ENCODE measurements at places on chromosomes 5 and 9.

DNA sequence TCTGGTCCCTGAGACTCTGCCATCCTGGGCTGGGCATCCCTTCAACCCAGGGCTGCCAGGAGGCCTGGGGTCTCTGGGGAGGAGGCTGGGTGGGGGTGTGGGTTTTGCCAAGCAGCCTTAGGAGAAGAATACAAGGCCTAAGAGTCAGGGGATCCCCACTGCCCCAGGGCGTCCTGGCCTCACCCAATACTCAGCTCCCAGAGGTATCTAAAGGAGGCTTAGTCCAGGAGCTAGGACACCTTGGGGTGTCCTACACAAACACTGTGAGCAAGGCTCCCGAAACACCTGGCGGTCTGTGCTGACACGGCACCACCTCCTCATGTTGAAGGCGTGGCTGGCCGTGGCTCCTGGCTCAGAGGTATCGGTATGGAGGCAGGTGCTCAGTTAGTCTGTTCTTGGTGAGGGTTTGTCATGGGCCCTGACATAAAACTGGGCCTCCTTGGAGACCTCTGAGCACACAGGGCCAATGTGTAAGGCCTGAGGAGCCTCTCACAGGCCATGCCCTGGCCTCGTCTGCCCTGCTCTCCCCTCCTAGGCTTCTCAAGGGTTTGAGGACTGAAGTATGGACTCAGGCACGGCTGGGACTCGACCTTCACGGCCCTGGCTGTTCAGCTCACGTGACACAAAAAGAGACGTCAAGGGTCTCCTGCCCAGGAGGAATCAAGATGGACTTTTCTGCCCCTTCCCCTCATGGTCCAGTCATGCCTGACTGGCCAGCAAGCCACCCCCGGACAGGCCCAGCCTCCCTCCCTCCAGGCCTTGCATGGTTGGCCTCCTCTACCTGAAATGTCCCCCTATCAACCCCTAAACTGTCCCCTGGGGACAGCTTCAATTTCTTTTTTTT, 277.3 kb downstream of the FSTL4 start:
- DNase-seq, result no peak

DNA sequence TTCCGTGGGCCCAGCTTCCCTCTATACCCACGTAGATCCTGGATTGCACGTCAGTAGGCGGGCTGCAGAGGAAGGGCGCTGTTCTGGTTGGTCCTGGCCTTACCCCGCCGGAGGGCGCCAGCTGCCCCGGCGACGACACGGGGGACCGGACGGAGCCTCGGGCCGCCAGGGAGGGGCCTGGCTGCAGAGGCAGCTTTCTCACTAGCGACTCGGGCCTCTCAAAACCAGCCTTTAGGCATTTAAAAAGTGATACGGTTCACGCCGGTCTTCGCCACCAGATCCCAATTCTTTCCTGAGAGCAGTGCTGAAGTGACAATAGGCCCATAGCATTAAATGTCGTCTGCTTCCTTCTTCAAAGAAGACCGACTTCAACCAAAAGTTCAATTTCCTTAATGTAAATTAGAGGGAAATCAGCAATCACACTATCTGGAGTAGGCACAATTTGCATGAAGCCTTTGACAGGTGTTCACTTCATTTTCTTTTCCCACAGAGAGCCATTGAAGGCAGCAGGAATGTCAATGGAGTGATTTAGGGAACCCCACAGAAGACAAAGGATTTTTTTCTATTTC, 17.6 kb upstream of the UBE2D2 start:
- peak; percentile 79 for DNase-seq

DNA sequence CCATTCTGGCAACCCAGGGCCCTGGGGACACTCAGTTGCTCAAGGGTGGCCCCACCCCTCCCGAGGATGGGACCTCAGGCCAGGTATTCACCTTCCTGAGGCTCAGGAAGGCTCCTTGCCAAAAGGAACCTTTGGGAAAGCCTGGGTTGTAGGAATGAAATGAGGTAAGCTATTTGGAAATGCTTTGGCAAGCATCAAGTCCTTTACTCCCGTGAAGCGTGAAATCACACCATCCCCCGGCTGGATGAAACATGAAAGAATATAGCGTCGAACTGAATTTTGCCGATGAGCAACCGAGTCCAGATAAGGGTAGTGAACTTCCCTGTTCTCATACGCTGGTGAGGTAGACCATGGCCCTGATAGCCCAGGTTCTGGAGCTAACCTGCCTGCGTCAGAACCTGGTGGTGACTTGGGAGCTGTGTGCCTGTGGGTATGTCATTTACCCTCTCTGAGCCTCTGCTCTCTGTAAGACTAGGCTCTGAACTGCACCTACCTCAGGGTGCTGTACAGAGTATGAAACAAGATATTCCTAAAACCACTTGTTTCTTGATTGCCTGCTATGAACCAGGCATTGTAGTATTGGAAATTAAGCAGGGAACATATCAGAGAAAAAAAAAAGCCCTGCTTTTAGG, 105.3 kb upstream of the BOD1 start:
- no peak for DNase-seq

DNA sequence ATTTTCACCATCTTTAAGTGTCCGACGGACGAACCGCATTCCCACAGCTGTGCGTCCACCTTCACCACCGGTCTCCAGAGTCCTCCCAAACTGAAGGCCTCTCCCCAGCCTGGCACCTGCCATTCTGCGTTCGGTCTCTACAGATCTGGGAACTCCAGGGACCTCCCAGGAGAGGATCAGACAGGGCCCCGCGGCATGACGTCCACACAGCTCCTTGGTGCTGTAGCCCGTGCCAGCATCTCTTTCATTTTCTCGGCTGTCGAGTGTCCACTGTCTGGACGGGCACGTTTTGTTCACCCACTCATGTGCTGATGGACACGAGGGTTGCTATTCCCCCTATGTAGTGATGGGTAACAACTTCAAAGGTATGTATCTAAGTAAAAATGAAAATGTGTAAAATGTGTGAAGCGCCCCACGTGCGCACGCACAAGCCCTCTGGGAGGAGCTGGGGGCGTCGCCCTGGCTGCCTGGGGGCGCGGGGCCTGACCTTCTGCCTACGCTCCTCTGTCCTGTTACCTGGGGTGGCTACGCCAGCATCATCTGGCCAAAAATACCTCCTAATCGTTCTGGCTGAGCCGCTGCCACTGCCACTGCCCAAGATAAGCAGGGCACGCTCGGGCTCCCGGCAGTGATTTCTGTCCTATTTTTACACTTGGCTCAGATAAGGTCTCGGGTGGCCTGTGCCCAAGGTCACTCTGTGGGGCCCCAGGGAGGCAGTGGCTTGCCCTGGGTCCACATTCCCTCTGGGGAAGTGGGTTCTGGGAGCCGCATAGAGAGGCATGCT, 10.8 kb upstream of the SLC12A7 start:
- DNase-seq, result peak; percentile 82

GRCh38 chr9:18564018-18564880, 90.3 kb downstream of the ADAMTSL1 start:
- DNase-seq, result no peak

DNA sequence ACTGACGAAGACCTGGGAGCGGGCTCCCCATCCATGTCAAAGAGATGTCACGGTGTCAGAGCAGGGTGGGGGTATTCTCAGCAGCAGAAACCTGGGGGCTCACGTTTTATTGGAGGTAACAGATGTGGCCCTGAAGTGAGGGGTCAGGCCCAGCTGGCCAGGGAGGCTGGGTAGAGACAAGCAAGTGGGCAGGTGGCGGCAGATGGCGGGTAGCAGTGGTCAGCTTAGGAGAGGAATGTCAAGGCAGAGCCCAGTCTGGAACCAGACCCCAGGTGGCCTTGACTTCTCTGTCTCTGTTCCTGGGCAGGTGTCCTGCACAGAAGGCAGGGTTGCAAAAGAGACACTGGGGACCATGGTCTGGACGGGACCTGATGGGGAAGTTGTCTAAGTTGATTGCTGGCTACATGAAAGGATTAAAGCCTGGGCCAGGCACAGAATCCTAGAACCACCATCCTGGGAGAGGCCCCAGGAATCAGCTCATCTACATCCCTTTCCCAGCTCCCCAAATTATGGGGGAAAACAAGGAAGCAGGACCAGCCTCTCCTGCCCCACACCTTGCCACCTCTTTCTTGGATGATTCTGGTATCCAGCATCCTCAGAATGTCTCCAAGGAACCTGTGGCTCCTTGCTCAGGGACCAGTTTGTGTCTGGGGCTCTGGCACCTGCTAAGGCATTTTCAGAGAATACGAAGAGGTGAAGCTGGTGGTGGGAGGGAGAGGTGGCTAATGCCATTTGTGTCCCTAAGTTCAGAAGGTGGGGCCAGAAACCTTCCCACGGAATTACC, 72.5 kb downstream of the AMBP start:
- DNase-seq, result peak; percentile 7

DNA sequence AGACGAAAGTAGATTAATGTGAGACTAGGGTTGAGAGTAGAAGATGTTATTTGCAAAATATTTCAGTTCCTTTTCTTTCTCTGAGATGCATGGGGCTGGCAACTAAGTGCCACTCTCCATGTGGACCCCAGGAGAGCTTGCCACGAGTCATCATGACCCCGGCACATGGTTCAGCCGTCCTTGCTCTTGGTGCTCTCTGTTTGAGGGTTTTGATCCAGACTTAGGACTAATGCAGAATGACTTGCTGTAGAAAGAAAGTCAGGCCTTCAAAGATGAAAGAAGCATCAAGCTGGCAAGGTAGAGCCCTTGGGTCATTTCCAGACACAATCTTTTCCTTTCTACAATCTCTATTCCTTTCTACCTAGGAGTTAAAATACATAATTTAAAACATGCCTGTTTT, 84.7 kb downstream of the RASGRF2 start:
- DNase-seq, result no peak

DNA sequence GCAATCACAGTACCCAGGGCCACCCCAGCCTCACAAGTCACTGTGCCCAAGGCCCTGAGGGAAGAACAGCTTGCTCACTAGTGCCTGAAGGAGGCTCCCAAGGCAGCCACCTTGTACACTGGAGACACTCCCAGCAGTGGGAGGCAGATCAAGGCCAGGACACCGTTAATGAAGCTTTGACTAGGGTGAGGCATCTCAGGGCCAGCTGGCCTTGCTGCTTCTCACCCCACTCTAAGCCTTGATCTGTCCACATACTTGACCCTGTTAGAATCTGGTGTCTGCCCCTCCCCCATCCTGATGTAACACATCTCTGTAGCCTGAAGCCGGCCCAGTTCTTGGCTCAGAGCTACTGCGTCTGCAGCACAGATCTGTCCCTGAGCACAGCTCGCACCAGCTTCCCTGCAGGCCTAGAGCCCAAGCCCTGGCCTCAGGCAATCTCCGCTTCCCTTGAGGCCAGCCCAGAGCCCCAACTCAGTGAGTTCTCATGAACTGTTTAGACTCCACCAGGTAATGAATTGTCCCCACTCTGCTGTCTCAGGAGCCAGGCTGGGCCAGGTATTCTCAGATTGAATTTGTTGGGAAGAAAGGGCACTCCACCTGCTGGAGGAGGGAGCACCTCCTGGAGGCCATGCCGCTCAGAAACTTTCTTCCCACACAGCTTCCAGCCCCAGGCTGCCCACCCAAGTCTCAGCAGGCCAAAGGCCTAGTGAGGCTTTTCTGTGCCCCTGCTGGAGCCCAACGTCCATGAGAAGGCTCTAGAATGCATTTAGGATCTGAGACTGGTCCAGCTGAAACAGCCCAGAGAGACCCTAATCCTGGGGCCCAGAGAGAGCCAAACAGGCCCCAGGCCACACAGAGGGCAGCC, 13.4 kb upstream of the JADE2 start:
- DNase-seq, result peak; percentile 73

- no peak for DNase-seq
These were observed 60.6 kb downstream of the MROH2B start for GRCh38 chr5:41010572-41010971.

DNA sequence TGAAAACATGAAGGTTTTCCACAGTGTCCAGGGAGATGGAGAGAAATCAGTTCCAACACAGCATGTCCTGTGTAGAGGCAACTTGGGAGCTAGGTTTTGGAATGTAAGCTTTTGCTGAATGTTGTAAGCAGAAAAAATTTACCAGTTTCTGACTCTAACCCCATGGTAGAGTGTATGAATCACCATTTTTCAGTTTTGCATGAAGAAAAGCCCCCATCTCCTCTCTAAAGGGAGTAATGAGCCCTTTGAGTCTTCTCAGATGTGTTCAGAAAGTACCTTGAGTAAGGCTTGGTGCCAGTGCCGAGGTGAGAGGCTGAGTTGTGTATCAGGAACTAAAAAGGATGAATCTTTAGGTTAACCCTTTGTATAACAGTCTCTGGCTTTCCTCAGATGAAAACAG, 96.2 kb downstream of the ADRB2 start:
- DNase-seq, result no peak

DNA sequence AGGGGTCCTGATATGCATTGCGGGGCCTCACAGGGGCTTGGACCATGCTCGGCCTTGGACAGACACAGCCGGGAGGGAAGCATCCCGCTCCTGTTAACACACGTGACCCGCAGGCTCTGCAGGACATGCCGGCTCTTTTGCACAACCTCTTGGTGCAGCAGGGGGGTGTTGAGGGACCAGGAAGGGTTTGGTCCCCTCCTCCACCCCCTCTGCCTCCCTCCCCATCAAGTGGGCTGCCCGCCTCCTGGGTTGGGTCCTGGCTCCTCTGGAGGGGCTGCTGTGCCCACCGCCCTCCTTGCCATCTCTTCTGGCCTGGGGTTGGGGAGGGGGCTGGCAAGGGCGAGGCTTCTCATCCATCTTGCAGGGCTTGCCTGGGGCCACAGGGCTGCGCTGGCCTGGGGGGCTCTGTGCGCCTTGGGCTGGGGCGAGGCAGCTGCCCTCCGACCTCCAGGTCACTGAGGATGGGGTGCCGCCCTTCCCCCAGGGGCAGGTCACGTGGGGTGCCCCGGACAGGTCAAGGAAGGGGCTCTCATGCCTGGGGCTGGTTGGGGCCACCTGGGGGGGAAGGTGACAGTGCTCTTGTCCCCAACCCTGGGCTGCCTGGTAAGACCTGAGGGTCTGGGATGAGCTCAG, 16.8 kb upstream of the SLC9A3 start:
- DNase-seq, result peak; percentile 20

GRCh38 chr5:77569409-77569808, 69.1 kb downstream of the OTP start:
- no peak for DNase-seq

GRCh38 chr5:176178789-176179188, 59.4 kb upstream of the SIMC1 start:
- DNase-seq, result no peak

GRCh38 chr5:139140591-139141071, 57.5 kb downstream of the SIL1 start:
- no peak for DNase-seq

GRCh38 chr5:17217493-17218352, at the start of gene BASP1:
BASP1 (plus strand) TSS chr5:17217631; CDS start chr5:17275217, 57,586 bp downstream.
- DNase-seq, result peak; percentile 70

- DNase-seq, result no peak
These were observed 127.3 kb upstream of the ELL2 start for GRCh38 chr5:96088706-96089498.

- DNase-seq, result no peak
These were observed 55.8 kb downstream of the SLC22A5 start for GRCh38 chr5:132425009-132425937.

- DNase-seq, result no peak
These were observed 16.3 kb downstream of the C9orf57 start for GRCh38 chr9:72044095-72044494.

Measured in heart left ventricle (tissue), 16 donors.